Stimulated activated CD8-positive, alpha-beta memory T cell treated with anti-CD3 and anti-CD28 coated beads, Interleukin-15, amount 100 ng/mL, for 24 hours (primary cell): ENCODE measurements at places on chromosomes 12 and 14.

GRCh38 chr14:71143381-71144290 is 236.4 kb downstream of the PCNX1 start:
- DNase-seq: no peak

GRCh38 chr14:63777024-63777423 is 49.2 kb upstream of the SGPP1 start:
- no peak for DNase-seq

- no peak for DNase-seq
These were observed 45.4 kb downstream of the AEBP2 start for GRCh38 chr12:19484738-19485137.

- DNase-seq: no peak
These were observed 499.2 kb upstream of the ATP2B1 start for GRCh38 chr12:90207799-90208198.

DNA sequence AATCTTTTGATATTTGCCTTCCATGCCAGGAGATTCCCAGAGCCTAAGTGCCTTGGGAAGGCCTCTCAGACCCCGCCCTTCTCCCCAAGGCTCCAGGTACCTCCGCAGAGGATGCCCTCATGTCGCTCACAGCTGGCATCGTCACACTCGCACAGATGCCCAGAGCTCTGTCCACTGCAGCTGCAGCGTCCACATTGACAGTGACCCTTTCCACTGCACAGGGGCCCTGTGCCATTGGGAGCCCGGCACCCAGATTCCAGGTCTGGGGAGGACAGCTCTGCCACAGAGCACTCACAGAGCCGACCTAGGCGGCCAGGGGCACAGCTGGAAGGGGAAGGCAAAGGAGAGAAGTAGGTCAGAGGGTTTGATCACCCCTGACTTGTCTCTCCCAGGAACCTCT is 12.3 kb upstream of the CSAD start:
- no peak for DNase-seq

GRCh38 chr14:71557351-71557750 is 374.9 kb upstream of the RGS6 start:
- DNase-seq: no peak
